Astrocyte of the spinal cord (primary cell): ENCODE measurements at places on chromosomes 16 and 17.
A peak's percentile ranks its signal among the peaks of the same experiment; 100 is the strongest.

- DNase-seq: no peak
Measured at GRCh38 chr17:3761036-3761917, 37.6 kb downstream of the HASPIN start.

- no peak for DNase-seq
Measured at GRCh38 chr17:45129940-45130680, 2.2 kb downstream of the PLCD3 start.

- peak; percentile 42 for DNase-seq
Measured at GRCh38 chr16:58020628-58021521, 4.7 kb upstream of the MMP15 start.

DNA sequence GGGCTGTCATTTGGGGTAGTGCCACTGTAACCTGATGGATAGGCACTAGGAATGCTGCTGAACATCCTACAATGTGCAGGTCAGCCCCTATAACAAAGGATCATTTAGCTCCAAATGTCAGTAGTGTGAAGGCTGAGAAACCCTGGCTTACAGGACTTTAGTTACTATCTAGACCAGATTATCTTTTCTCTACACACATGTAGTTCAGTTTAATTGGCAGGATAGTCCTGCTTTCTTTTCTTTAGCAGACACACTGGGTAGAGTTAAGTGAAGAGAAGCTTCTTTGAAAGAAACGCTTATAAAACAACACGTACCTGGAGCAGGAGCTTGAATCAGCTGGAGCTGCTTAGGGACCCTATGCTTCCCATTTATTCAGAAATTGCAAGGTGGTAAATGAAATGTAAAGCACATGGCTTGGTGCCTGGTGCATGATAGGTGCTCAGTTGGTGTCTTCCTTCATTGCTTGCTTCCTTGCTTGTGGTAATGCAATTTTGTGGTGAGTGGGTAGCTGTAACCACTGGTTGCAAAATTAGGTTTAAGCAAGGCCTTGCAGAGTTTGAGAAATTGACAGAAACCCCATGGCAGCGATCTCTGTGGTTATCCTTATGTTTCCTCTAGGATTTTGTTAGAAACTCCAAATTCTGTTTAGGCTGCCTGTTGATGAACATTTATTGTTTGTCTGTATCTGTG, 9.4 kb downstream of the METTL9 start:
- DNase-seq: peak; percentile 14

DNA sequence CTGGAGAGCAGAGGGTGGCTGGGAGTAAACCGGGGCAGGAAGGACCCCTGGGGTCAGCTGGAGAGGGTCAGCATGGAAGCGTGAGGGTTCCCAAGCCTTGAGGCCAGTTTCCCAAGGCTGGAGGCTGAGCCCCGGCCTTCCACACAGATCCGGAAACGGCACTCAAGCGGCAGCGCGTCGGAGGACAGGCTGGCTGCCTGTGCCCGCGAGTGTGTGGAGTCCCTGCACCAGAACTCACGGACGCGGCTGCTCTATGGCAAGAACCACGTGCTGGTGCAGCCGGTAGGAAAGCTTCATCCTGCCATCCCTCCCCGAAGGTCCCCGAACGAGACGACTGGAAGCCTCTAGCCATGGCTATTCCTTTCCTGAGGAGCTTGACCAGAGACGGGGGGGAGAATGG, 26.0 kb downstream of the SGSM2 start:
- no peak for DNase-seq

GRCh38 chr17:77328823-77329740, 188.3 kb downstream of the SEC14L1 start:
- DNase-seq: no peak

DNA sequence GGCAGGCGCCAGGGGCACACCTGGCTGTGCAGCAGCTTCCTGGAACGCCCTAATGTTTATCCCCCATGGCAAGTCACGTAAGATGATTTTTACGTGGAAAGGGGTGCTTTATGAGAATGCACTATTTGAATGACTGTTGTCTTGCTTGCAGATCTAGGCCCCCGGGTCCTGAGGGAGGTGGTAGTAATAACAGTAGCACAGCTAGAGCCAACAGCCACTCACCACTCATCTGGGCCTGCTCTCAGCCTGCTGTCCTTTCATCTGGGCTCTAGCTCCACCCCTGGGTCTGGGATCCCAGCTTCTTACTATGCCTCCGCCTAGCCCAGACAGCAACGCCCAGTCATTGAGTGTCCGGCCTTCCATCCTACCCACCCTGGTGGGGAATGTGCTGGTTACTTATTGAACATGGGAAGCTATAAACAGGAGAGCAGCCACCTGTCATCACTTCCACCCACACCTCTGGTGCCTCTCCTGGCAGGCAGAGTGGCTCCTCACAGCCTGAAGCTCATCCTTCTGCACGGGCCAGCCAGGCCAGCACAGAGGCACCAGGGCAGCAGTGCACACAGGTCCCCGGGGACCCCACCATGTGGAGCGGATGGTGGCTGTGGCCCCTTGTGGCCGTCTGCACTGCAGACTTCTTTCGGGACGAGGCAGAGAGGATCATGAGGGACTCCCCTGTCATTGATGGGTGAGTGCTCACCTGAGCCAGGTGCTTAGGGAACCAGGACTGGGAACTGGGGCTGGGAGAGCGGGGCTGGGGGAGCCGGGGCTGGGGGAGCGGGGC, 16.6 kb downstream of the DPEP1 start:
- no peak for DNase-seq

DNA sequence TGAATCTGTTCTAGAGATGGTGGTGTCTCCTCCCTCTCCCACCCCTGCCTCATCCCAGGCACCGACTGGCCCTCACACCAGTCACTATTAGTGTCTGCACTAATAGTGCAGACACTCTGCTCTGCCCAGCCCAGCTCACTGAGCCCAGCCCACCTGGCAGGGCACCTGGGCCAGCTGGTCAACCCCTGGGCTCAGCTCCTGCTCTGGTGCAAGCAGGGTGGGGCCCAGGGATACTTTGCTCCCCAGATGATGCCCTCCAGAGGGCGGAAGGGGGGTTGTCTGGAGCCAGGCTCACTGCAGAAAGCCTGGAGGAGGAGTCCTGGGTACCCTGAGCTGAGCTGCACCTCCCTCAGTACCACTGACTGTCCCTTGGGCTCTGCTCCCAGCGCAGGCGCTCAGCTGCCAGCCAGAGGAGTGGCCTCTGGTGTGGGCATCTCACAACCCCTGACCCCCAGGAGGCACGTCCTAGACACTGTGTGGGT, 14.5 kb downstream of the RAB11FIP4 start:
- DNase-seq: no peak

- no peak for DNase-seq
Measured at GRCh38 chr16:67657751-67658518, 2.1 kb downstream of the ACD start.

DNA sequence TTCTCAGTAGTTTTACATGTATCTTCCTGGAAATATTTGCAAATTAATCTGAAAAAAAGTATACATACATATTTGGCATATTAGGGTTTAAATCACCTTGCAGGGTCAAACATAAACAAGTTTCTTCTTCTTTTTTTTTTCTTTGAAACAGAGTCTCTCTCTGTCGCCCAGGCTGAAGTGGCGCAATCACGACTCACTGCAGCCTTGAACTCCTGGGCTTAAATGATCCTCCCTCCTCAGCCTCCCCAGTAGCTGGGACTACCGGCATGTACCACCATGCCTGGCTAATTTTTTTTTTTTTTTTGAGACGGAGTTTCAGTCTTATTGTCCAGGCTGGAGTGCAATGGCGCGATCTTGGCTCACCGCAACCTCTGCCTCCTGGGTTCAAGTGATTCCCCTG, 12.6 kb upstream of the FUS start:
- no peak for DNase-seq

GRCh38 chr17:17001874-17002520, 30.1 kb upstream of the TNFRSF13B start:
- peak; percentile 60 for DNase-seq

- DNase-seq: peak; percentile 99
Measured at GRCh38 chr16:86575754-86576557, 2.4 kb upstream of the FOXL1 start.

- no peak for DNase-seq
Measured at GRCh38 chr17:56171186-56171959, 18.1 kb downstream of the ANKFN1 start.

- no peak for DNase-seq
Measured at GRCh38 chr17:72101526-72101925, 19.3 kb upstream of the SOX9 start.

GRCh38 chr16:6104428-6104827, 1006.8 kb upstream of the EEF2KMT start:
- DNase-seq: no peak

DNA sequence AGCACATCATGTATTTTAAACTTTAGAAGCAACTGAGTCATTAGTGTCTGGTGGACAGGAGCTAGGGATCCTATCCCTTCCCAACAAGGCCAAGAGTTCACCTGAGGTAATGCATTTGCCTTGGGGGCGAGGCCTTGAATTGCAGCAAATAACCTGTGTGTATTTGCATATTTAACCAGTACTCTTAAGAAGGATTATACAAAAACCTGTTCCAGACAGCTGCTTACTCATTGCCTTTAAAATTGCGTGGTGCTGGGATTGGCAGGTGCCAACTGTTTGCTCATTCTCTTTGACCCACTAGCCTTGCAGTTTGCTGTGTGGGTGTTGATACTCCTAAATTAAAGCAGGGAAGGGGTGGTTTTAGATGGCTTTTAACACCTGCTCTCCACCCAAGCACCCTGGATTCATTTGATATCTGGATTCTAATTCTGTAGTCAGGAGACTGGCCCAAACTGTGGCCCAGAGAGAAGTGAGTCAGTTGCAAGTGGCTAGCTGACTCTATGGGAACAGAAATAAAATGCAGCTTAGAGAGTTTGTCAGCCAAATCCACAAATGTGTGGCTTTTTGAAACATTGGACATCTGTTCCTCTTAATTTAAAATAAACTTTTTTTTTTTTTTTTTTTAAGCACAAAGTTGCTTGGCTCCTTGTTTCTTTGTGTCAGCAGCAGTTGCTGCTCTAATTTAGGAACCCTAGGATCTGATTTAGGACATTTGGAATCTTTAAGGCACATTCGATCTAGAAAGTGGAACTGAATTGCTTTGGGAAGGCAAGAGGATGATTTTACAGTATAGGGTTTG, 46.9 kb downstream of the TUBD1 start:
- DNase-seq: peak; percentile 94

DNA sequence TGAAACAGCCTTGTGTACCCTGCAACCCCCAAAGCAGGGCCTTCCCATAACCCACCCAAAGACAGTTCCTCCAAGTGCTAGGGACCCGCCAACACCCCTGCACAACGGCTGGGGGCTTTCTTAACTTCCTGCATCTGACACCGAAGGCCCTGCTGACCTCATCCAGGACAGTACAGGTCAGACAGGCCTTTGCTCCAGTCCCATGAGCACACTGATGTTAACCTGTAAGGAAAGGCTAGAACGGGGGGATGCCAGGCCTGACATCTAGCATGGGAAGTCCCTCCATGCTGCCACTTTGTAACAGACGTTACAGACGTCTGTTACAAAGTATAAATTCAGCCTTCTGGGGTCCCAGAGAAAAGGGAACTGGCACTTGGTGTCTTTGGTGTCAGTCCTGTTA, 369.1 kb downstream of the CPPED1 start:
- no peak for DNase-seq

DNA sequence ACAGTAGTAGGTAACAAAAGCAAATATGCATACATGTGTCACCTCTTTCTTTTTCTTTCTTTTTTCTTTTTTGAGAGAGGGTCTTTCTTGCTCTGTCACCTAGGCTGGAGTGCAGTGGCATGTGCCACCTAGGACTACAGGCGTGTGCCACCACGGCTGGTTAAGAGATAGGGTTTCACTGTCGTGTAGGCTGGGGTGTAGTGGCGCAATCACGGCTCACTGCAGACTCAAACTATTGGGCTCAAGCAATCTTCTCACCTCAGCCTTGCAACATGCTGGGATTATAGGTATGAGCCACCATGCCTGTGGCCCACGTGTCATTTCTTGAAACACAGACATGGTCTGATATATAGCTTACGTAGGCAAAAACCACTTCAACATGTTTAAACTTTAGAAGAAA, 397.7 kb upstream of the PMFBP1 start:
- no peak for DNase-seq

DNA sequence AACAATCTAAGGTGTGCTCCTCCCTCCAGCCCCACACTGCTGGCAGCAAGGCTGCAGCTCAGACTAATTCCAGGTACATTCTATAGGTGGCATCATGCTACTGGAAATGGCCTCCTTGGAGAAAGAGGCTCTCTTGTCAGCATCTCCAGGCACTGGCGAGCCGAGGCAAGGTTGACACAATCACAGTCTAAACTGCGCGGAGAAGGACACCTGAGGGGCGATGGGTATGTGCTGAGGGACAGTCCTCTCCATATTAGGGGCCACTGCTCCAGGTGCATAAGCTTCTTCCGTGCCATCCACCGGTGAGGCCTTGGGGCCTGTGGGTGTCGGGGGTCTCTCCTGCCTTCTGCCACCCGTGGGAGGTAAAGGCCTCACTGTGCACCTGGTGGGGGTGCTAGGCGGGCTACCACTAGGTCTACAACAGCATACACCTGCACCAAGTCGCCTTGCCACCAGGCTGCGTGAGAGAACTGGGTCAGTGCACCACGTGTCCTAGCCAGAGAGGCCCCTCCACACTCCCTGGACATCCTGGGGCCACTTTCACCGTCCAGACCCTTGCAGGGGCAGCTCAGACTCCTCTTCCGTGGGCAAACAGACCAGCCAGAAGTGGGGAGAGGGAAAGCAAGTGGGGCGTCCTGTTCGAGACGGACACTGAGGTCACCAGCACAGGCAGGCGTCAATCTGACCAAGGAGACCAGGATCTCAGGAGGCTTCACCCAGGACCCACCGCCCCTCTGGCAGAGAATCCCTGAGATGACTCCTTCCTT, 12.1 kb upstream of the CBX8 start:
- DNase-seq: no peak

- peak; percentile 56 for DNase-seq
Measured at GRCh38 chr16:72837846-72838585, 209.9 kb downstream of the ZFHX3 start.

- DNase-seq: no peak
Measured at GRCh38 chr17:6402258-6402657, 32.7 kb downstream of the AIPL1 start.

DNA sequence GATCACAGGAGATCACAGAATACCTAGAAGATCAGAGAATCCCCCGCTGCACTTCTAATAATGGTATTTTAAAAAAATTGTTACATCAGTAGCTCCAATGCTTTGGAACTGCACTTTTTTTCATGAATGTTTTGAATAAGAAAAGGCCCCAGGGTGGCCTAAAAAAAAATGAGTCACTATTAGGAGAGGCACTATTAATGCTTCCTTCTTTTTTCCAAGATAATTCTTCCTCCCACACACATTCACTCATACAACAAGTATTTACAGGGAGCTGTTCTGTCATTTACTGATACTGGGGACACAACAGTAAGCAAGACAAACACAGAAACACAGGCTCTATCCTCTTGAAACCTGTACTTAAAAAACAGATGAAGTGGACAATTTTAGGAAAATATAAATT, 675 bp upstream of the PDZD9 start:
- peak; percentile 17 for DNase-seq
